ENCODE measurements at places on chromosomes 5 and 9.

DNA sequence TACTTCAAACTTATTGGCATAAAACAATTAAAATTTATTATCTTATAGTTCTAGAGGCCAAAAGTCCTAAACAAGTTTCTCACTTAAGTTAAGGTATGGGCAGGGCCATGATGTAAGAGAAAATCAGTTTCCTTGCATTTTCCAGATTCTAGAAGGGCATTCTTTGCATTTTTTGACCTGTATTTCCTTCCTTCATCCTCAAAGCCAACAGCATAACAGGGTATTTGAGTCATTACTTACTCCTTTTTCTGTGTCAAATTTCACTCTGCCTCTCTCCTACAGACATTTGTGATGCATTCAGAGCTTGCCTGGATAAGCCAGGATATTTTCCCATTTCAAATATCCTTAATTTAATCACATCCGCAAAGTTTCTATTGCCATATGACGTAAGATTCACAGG lies 1499.0 kb downstream of the EFNA5 start:
- no peaks in the 10 kb centered on the region for H3K4me1 ChIP-seq
- no peak overlapping the region for H3K4me3 ChIP-seq
- H3K36me3 ChIP-seq = no peaks in the 10 kb centered on the region

DNA sequence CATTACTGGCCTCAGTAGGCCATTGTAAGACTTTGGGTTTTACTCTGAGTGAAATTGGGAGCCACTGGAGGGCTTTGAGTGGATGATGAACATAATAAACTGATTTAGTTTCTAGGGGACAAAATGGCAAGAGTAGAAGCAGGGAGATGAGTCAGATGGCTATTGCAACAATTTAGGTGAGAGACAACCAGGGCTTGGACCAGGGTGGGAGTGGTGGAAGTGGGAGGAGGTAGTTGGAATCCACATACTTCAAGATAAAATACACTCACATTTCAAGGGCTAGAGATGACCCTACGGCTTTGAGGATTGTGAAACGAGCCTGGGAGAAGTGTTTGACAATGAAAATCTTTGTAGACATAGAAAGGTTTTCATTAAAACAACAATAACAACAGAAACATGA lies 136.3 kb downstream of the ACTBL2 start:
- no peak overlapping the region for H3K27ac ChIP-seq
- H3K4me3 ChIP-seq = no peak overlapping the region
- H3K4me1 ChIP-seq = no peaks in the 10 kb centered on the region
- no peaks in the 10 kb centered on the region for H3K36me3 ChIP-seq
- H3K27me3 ChIP-seq = no peaks in the 10 kb centered on the region

DNA sequence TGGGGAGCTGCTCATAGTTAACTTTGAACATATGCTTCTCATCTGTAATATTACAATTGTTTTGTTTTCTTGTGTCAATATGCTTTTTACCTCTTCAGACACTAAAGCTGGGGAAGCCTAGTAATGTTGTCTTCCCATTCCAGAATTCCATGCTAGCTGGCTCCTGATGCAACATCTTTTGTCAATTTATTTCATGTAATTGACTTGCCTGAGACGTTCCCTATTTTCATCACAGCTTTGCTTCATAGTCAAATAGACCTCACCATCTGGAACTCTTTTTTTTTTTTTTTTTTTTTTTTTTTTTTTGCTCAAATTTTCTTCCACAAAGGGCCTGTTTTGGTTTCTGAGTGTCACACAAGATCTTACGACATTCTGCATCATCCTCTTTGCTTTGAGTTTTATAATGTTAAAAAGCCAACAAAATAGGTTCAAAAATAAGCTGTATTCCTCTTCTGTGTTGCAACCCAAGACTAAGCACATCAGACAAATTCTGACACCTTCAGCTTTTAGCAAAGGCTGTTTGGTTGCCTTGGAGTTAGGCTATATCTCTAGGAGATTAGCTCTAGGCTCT lies 235.2 kb downstream of the NR3C1 start:
- H3K4me3 ChIP-seq = no peak overlapping the region
- H3K4me1 ChIP-seq = no peaks in the 10 kb centered on the region

- no peak overlapping the region for H3K27ac ChIP-seq
- no peak overlapping the region for H3K4me3 ChIP-seq
These were observed 264.7 kb downstream of the NSG2 start for GRCh38 chr5:174310243-174310642.

- H3K36me3 ChIP-seq = peaks cover 5% of the 10 kb centered on the region
- no peak for DNase-seq
- peak overlapping the region; percentile 58 for H3K4me3 ChIP-seq
- H3K4me1 ChIP-seq = peaks cover 7% of the 10 kb centered on the region
- H3K27me3 ChIP-seq = peaks cover 77% of the 10 kb centered on the region
- no peak overlapping the region for H3K27ac ChIP-seq
These were observed 1.3 kb upstream of the TRIM36 start for GRCh38 chr5:115170929-115171510.

DNA sequence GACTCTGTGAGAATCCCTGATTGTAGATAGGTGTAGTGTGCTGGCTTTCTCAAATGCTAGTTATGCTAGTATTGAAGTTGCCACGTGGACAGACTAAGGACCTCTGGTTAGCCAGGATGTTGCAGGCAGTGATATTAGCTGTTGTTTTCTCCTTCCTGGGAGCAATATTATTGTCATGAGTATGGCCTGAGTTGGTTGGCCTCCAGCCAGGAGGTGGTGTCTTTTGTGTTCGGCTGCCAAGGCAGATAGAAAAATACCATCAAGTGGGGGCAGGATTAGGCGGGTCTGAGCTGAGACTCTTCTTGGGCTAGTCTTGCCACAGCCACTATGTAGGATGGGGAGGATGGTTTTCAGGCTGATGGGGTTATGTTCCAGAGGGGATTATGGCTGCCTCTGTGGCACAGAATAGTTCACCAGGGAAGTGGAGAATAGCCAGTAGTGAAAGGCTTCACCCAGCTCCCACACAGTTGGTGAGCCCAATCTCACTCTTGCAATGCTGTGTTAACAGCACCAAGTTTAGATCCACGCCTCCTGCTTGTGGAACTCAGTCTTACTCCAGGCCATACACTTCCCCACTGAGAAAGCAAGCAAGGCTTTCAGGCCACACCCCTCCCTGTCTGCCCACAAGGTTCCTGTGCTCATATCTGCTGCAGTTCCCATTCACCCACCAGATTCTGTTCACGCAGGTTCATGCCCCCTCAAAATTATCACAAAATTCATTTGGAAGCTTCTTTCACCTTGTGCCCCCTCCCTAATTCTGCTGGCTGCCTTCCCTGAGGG lies 31.2 kb downstream of the GHR start:
- H3K36me3 ChIP-seq = no peaks in the 10 kb centered on the region
- H3K4me3 ChIP-seq = no peak overlapping the region
- peaks cover 20% of the 10 kb centered on the region for H3K27me3 ChIP-seq
- DNase-seq = no peak
- no peak overlapping the region for H3K27ac ChIP-seq

- DNase-seq = peak; percentile 89
- H3K36me3 ChIP-seq = no peaks in the 10 kb centered on the region
- peak within 1 kb of the TSS; percentile 16 for H3K27ac ChIP-seq
- peaks cover 15% of the 10 kb centered on the region for H3K4me1 ChIP-seq
These were observed at the start of gene TDRD7 for GRCh38 chr9:97411789-97412625. TDRD7 (plus strand) TSS chr9:97412096; CDS start chr9:97428466, 16,370 bp downstream.

GRCh38 chr9:127014216-127014909 lies 99.8 kb downstream of the RALGPS1 start:
- H3K36me3 ChIP-seq = no peaks in the 10 kb centered on the region
- H3K27me3 ChIP-seq = peaks cover 28% of the 10 kb centered on the region
- H3K4me3 ChIP-seq = no peak overlapping the region
- no peak for DNase-seq
- H3K27ac ChIP-seq = no peak overlapping the region

GRCh38 chr5:93017849-93018248 lies 563.2 kb downstream of the NR2F1-AS1 start:
- no peaks in the 10 kb centered on the region for H3K27me3 ChIP-seq
- no peaks in the 10 kb centered on the region for H3K36me3 ChIP-seq
- DNase-seq = no peak
- no peak overlapping the region for H3K27ac ChIP-seq
- no peak overlapping the region for H3K4me3 ChIP-seq

DNA sequence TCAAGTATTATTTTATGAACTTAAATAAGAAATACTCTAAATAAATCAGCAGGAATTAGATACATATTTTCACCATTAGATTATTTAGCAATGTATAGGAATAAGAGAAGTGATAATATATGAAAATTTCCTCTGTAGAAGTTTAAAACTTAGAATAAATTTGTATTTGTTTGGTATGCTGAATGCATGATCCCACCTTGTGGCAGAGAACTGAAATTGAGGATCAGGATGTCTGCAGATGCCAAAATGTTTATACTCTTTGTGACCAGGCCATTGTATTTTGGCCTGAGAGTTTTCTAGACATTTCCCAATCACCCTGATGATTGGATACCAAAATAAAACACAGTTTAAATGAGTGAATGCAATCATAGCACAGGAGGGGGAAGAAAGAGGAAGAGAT lies 6.3 kb downstream of the TYRP1 start:
- H3K4me3 ChIP-seq = no peak overlapping the region
- H3K4me1 ChIP-seq = no peaks in the 10 kb centered on the region
- H3K27me3 ChIP-seq = no peaks in the 10 kb centered on the region
- H3K27ac ChIP-seq = no peak overlapping the region
- DNase-seq = no peak

- no peaks in the 10 kb centered on the region for H3K27me3 ChIP-seq
- DNase-seq = no peak
- H3K36me3 ChIP-seq = no peaks in the 10 kb centered on the region
These were observed 141.1 kb upstream of the SMIM23 start for GRCh38 chr5:171644536-171644935.

- peaks cover 11% of the 10 kb centered on the region for H3K27me3 ChIP-seq
- no peak overlapping the region for H3K4me3 ChIP-seq
- H3K27ac ChIP-seq = no peak overlapping the region
- H3K36me3 ChIP-seq = no peaks in the 10 kb centered on the region
- H3K4me1 ChIP-seq = no peaks in the 10 kb centered on the region
These were observed 31.8 kb downstream of the HMCN2 start for GRCh38 chr9:130297371-130297770.

DNA sequence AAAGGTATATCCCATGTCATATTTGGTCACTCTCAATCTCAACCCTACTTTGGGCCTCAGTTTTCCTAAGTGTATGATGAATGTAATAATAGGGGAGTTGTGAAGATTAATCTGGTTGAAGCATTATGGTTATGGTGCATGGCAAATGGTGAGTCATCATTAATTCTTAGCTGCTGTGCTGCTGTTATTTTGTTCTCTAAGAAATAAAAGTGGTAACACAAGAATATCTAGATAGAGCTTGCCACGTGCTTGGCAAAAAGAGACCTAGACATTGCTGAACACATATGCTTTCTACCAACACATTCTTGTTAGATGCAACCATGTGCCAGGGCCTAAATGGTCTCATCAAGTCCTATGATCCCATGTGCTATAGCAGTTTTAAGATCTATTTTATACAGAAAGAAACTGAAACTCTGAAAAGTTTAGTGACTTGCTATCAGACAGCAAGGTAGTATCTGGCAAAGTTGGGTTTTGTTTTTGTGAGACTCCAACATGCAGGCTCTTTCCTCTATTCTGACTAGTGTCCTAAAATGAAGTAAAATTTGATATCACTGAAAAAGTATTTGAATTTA lies 699.9 kb upstream of the MEF2C start:
- no peak for DNase-seq
- no peaks in the 10 kb centered on the region for H3K27me3 ChIP-seq
- no peak overlapping the region for H3K4me3 ChIP-seq
- H3K27ac ChIP-seq = no peak overlapping the region
- H3K4me1 ChIP-seq = no peaks in the 10 kb centered on the region

- no peak overlapping the region for H3K27ac ChIP-seq
- H3K4me1 ChIP-seq = no peaks in the 10 kb centered on the region
- H3K36me3 ChIP-seq = no peaks in the 10 kb centered on the region
- no peak for DNase-seq
- no peak overlapping the region for H3K4me3 ChIP-seq
These were observed 136.6 kb downstream of the PAX5 start for GRCh38 chr9:36897478-36897877.

DNA sequence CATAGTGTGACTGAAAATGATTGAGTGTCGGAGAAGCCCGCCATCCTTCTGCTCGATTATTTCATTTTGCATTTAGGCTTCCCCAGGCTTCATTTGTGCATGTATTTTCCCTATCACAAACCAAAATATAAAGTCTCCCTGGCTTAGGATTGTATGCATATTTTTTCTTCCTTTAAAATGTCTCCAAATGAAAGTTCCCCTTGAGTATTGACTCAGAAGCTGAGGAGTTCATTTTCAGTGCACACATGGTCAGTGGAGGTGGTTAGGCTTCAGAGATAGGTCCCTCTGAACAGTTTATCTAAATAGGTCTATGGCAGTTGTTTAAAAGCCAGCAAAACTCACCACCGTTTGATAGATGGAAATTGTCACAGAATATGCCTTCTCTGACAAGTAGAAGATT lies 97.2 kb downstream of the TLE4 start:
- peaks cover 41% of the 10 kb centered on the region for H3K4me1 ChIP-seq
- no peak overlapping the region for H3K4me3 ChIP-seq
- no peak overlapping the region for H3K27ac ChIP-seq
- DNase-seq = no peak
- peaks cover 38% of the 10 kb centered on the region for H3K36me3 ChIP-seq
- H3K27me3 ChIP-seq = no peaks in the 10 kb centered on the region

Measured in activated naive CD8-positive, alpha-beta T cell treated with anti-CD3 and anti-CD28 coated beads for 36 hours (primary cell).